ENCODE measurements at places on chromosomes 3 and 15.

DNA sequence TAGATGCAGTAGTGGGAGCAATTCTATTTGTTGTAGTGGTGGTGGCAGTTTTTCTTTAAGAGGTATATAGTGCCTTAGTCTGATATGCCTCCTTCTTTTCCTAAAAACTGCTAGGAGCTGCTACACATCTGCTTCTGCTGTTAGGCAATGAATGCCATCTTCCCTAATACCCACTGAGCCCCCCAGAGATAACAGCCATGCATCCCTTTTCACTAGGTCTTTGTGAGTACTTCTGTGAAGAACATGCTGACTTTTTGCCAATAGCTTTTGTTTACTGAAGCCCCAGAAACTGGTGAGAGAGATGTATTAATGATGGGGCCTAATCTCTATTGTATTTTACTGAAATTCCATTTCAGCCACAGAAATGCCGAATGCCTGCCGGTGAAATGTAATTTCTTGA lies 92.6 kb upstream of the CHL1 start:
- H3K36me3 ChIP-seq: no peaks in the 10 kb centered on the region
- H3K27me3 ChIP-seq: no peaks in the 10 kb centered on the region
- H3K27ac ChIP-seq: no peak overlapping the region
- DNase-seq: no peak
- no peak overlapping the region for H3K4me3 ChIP-seq
- no peaks in the 10 kb centered on the region for H3K4me1 ChIP-seq

DNA sequence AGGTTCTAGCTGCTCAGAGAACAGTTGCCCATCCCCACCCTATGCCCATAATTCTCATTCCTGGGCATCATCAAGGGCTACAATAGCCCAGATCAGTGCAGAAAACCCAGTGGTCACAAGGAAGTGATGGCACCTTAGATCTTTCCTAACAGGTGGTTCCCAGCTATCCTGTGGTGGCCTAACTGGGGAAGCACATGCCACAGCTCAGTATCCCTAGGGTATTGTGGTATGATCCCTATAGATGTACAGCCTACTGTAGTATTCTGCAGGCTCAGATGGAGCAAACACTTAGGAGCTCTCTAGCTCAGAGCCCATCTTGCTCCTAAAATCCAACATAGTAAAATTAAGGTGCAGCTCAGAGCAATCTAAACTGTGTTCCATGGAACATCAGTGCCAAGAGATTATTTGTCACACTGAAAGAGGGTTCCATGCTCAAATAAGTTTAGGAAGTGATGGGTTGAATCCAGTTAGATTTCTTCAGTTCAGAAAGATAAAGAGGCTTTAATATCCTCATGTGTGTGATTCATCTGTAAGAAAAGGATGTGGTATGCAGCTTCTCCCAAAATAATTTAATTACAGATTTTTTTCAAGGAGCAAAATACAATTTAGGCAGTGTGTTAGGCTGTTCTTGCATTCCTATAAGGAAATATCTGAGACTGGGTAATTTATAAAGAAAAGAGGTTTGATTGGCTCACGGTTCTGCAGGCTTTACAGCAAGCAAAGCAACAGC lies 4.4 kb downstream of the A4GNT start:
- no peaks in the 10 kb centered on the region for H3K36me3 ChIP-seq
- no peak overlapping the region for H3K27ac ChIP-seq
- no peaks in the 10 kb centered on the region for H3K4me1 ChIP-seq
- DNase-seq: no peak
- no peak overlapping the region for H3K4me3 ChIP-seq

GRCh38 chr3:43162230-43163084 lies 56.6 kb upstream of the POMGNT2 start:
- peak overlapping the region; percentile 73 for H3K27ac ChIP-seq
- peaks cover 15% of the 10 kb centered on the region for H3K4me1 ChIP-seq
- H3K27me3 ChIP-seq: peaks cover 4% of the 10 kb centered on the region
- H3K4me3 ChIP-seq: peak overlapping the region; percentile 21
- H3K36me3 ChIP-seq: peaks cover 9% of the 10 kb centered on the region

DNA sequence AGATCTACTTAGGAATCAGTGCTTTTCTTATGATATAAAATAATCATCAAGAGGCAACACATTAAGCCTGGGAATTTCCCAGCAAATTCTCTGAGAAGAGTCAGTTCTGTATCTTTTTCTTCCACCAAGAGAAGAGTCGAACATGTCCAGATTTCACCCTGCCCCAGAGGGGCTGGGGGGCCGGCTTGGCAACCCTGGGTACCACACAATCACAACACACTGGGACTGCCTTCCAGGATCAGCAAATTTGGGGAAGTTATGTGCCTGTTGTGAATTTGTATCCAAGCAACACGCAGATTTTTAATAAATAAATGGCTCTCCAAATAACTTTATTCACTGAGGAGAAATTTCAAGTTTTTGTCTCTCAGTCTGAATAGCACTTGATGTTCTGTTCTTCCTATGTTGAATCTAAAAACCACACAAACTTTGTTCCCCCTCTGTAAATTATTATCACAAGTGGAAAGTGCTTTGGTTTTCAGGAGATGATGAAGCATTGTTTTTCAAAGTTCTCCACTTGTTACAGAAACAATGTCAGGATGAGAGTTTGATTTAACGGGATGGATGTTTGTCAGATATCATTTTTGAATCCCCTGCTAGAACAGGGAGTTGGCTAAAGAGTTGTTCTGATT lies 357.2 kb downstream of the ZNF385D start:
- no peak for DNase-seq
- no peak overlapping the region for H3K27ac ChIP-seq
- no peaks in the 10 kb centered on the region for H3K27me3 ChIP-seq
- H3K4me3 ChIP-seq: no peak overlapping the region

- DNase-seq: no peak
- no peak overlapping the region for H3K4me3 ChIP-seq
- H3K36me3 ChIP-seq: no peaks in the 10 kb centered on the region
- no peaks in the 10 kb centered on the region for H3K4me1 ChIP-seq
Observed at GRCh38 chr3:40739971-40740370, 215.2 kb downstream of the ZNF621 start.

DNA sequence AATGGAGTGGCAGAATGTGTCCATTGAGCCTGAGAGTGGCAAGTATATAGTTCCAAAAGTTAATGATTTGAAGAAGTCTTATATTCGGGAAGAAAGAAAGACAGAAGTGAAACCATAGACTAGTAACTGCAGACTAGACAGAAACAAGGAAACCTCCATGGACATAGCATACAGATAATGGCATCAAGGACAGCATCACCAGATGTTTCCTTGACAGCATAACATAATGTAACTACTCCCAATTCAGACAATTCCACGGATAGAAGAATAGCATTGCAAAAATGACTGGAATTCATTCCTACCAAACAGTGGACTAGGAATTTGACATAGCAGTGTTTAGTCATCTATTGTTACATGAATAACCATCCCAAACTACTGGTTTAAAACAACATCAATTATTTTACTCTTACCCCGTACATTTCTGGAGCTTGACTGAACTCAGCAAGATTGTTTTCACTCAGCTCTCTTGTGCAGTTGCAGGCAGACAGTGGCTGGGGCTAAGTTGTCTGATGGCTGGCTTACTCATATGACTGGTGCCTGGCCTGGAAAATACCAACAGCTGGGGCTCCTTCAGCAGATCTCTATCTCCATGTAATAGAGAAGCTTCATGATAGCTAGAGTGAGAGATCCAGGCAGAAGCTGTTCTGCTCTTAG lies 109.7 kb upstream of the GADL1 start:
- no peaks in the 10 kb centered on the region for H3K36me3 ChIP-seq
- peaks cover 3% of the 10 kb centered on the region for H3K4me1 ChIP-seq
- no peak overlapping the region for H3K27ac ChIP-seq
- no peaks in the 10 kb centered on the region for H3K27me3 ChIP-seq
- no peak overlapping the region for H3K4me3 ChIP-seq
- DNase-seq: no peak

DNA sequence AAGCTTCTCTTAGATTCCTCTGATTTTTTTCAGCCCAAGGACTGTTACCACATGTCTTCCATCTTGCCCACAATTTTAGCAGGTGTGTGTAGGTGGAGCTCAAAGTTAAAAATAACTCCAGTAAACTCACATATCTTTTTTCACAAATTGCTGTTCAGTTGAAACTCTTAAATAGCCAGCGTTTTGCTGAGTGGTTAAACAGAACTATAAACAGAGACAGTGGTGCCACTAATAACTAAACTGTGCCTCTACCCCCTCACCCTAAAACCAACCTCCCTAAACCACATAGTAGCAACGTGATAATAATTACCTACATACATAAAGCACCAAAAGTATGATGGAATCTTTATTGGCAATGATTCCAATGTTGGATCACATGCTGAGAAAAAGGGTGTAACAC lies 525.1 kb downstream of the PDCD6IP start:
- H3K36me3 ChIP-seq: no peaks in the 10 kb centered on the region
- H3K4me3 ChIP-seq: no peak overlapping the region
- H3K27ac ChIP-seq: no peak overlapping the region
- no peak for DNase-seq

DNA sequence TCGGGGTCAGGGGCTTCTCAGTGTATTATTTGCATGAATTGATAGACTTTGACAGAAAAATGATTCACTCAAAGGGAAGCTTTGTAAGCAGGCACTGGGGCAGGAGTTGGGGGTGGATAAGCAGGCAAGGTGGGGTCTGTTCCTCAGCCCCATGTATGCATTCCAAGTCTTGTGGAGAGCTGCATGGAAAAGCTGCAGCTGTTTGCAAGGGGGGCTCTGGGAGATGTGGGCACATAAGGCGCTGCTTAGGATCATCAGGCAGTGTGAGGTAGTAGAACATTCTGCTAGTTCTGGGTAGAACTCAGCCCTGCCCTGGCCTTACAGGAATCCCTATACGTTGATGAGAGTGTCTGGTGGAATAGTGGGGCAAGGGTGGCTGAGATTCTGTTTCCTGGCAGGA lies 154.2 kb upstream of the LRIG1 start:
- no peak overlapping the region for H3K4me3 ChIP-seq
- H3K4me1 ChIP-seq: no peaks in the 10 kb centered on the region
- H3K27me3 ChIP-seq: peaks cover 2% of the 10 kb centered on the region
- no peak for DNase-seq

DNA sequence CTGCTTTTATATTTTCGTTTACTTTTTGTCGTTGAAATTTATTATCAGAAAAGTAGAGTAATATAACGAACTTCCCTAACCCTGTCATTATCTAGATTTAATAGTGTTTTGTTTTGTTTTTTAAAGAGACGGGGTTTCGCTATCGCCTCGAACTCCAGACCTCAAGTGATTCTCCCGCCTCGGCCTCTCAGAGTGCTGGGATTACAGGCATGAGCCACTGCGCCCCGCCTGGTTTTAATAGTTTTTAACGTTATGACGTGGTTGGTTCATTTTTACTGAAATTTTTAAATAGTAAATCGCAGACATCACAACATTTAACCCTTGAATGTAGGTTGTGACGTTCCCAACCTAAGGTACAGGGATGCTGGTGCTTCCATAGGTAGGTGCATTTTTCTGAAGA lies 1.0 kb downstream of the NGRN start:
- no peak for DNase-seq
- H3K36me3 ChIP-seq: peaks cover 48% of the 10 kb centered on the region
- H3K27me3 ChIP-seq: no peaks in the 10 kb centered on the region
- H3K4me1 ChIP-seq: peaks cover 45% of the 10 kb centered on the region
- peak overlapping the region; percentile 97 for H3K4me3 ChIP-seq

DNA sequence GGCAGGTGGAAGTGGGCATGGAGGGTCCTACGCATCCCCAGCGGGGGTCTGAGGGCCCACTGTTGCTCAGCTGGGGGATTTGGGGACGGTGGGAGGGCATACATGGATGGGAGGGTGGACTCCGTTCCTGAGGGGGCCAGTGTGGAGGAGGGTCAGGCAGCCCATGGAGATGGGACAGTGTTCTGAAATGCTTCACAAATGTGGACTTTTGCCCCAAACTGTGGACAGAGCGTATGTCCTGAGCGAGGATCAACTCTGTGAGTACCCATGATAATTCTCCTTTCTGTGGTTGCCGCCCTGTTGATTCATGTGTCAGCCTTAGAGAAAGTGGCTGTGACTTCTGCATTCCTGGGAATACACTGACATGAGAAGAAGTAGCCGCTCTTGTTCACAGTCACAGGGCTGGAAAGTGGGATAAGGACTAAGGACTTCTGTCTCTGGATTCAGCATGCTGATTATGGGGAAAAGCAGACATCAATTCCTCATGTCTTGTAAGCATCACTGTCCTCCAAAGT lies 33.4 kb downstream of the SMAD3 start:
- peaks cover 58% of the 10 kb centered on the region for H3K4me1 ChIP-seq
- H3K36me3 ChIP-seq: peaks cover 51% of the 10 kb centered on the region
- H3K27ac ChIP-seq: peak overlapping the region; percentile 85
- H3K4me3 ChIP-seq: peak overlapping the region; percentile 76
- H3K27me3 ChIP-seq: no peaks in the 10 kb centered on the region

DNA sequence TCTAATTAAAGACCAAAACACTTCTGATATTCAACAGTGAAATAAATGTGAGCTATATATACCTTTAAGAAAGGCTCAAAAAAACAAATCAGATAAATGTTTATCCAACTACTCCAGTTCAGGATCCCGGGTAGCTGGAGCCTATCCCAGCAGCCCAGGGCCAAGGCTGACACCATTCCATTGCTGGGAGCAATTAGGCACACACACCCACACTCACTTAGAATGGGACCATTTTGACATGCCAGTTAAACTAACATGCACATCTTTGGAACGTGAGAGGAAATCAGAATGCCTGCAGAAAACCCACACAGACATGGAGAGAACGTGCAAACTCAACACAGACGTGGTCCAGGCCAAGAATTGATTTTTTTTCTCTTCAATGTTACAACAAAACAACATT lies 30.0 kb upstream of the PLSCR4 start:
- H3K4me1 ChIP-seq: no peaks in the 10 kb centered on the region
- H3K36me3 ChIP-seq: no peaks in the 10 kb centered on the region
- H3K4me3 ChIP-seq: no peak overlapping the region
- no peaks in the 10 kb centered on the region for H3K27me3 ChIP-seq
- no peak for DNase-seq

DNA sequence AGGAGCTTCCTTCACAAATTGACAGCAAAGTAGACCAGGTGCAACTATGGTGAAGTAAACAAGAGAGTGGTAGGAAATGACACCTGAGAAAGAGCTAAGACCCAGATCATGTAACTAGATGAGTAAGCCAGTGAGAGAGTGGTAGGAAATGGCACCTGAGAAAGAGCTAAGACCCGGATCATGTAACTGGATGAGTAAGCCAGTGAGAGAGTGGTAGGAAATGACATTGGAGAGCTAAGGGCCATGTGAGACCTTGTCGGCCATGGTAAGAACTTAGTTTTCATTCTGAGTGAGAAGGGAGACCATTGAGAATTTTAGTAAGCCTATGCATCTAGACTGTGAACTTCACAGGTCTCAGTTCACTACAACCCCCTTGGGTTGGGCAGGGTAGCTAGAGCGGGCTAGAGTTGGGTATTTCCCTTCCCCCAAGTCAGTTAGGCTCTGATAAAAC lies 5.4 kb upstream of the SENP7 start:
- peak overlapping the region; percentile 53 for H3K4me3 ChIP-seq
- peak; percentile 55 for DNase-seq
- H3K27ac ChIP-seq: peak overlapping the region; percentile 85
- peaks cover 39% of the 10 kb centered on the region for H3K4me1 ChIP-seq
- peaks cover 6% of the 10 kb centered on the region for H3K36me3 ChIP-seq

Measured in activated T-helper 2 cell treated with anti-CD3 and anti-CD28 coated beads, Interferon-gamma antibody, Interleukin-2, Interleukin-4, amounts not matched to agents 10 μg/mL and 5 μg/mL and 100 μg/mL, durations not matched to agents 14 hours and 24 hours and 36 hours (primary cell).